Activated gamma-delta T cell (primary cell): ENCODE measurements at places on chromosomes 3 and 15.

DNA sequence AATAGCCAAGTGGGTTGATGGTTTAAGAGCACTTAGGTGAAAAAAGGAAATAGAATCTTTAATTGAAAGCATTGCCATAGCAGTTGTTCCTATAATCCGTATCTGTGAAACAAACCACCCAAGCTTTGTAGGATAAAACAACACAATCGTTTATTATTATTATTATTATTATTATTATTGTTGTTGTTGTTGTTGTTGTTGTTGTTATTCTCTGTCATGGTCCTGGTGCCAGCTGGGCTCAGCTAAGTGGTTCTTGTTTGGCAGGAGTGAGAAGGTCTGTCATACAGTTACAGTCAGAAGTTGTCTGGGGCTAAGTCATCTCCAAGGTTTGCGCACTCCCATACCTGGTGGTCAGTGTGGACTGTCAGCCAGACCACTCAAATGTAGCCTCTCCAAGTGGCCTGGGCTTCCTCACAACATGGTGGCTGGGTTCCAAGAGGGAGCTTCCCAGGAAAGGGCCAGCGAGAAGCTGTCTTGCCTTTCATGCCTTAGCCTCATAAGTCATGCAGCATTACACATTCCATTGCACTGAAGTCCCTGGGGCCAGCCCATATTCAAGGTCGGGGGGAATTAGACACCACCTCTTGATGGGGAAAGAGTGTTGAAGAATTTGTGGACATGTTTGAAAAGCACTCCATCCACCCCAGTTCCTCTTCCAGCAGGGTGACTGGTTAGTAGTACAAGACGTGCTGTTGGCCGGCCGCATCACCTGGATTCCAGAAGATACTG lies 54.3 kb upstream of the FGD5 start:
- no peak for DNase-seq

DNA sequence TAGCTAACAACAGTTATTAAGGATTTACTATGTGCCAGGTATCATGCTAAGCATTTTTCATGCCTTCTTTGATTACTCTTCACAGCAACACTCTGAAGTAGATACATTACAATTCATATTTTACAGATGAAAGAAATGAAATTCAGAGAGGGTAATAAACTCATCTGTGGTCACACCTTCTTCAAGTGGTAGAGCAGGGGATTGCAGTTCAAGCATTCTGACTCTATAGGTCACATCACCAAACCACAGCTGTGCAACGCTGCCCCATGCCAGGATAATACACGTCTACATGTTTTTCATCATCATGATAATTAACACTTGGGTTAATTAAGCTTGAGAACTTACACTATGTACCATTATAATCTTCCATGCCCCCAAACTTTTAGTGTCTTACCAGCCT lies 98.5 kb downstream of the LRRC3B start:
- DNase-seq = no peak

DNA sequence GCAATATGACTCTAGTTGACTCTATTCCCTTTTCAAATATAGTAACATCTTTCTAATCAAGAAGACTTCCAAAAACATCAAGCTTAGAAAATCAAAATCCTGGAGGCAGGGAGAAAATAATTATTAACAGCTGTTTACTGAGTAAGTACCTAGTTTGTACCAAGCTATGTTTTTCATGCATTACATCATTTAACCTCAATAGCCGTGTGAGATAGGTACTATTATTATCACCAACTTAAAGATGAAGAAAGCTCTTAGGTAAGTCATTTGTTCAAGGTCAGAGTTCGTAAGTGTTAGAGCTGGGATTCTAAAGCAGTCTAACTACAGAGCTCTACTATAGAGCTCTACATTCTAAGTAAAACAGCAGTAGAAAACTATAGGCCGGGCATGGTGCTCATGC lies 41.6 kb downstream of the GSK3B start:
- DNase-seq = no peak

DNA sequence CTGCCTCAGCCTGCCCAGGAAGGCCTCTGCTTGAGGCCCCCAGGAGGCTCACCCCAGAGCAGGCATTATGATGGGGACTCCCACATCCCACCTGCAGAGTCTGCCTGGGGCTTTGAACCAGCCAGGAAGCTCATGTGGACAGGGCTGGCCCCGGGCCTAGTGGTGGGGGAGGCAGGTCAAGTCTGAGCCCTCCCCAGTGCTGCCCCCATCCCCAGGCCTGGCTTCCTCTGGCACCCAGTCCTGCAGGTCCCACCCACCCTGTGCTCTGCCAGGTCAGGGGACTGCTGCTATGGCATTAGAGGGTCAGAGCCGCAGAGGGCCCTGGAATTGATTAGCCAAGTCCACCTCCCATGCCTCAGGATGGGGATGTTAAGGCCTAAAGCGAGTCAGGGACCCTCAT lies 17.6 kb upstream of the VPS33B start:
- no peak for DNase-seq

- no peak for DNase-seq
Observed at GRCh38 chr3:126159476-126159875, 20.9 kb downstream of the ALDH1L1 start.

DNA sequence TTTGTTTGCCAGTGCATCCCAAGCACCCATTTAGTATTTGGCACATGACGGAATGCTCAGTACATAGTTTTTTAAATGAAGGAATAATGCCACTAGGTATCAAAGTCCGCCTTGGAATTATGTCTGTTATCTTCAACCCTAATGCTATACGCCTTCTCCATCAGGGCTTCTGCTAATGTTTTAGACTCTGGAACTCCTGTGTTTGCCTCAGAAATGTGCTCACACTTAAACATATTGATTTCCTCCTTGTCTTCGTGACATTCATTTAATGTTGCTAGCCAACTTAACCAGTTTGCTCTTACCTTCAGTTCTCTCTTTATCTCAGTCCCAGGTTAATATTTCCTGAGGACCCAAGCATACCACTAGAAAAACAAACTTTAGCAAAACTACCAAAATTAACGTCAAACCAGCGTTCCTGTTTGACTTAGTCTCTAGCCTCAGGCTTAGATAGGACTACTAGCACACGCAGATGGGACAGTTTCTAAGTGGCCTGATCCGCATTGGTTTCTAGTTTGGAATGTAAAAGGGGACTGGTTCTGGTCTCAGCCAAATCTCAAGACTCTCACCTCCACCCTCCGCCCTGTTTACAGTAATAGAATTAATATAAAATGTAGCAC lies 81.4 kb downstream of the IL1RAP start:
- no peak for DNase-seq

- DNase-seq = no peak
Observed at GRCh38 chr3:36823806-36824205, 59.5 kb upstream of the DCLK3 start.

DNA sequence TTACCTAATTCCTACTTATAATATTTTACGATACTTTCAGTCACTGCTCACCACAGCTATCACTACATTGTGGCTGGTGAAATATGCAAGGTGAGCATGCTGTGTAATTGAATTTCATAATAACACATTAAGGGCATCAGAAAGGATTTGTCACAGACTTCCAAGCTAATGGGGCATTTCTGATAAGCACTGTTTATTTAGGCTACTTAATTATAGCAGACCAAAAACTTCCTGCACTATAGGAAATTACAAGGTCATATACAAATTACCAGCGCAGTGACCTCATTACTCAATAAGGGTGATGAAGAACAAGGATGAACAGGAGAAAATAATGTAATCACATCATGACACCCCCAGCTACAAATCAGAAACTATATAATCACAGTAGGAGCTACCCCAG lies 88.6 kb upstream of the FAM3D start:
- no peak for DNase-seq

DNA sequence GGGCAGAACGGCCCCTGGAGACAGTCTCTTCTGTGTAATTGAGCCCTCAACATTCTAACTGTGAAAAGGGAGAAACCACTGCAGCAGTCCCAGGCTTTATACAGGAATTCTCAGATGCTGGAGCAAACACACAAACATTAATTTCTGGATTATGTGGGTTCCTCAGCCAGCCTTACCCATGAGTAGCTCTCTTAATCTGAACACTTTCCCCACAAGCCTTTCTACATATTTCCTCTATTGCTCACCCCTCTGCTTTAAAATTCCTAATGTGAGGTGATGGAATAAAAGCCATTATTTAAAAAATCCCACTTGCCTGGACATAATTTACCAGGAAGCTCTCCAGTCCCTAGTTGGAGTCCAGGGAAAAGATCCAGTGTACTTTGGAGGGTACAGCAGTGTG lies 139.0 kb downstream of the CTNNB1 start:
- DNase-seq = no peak

DNA sequence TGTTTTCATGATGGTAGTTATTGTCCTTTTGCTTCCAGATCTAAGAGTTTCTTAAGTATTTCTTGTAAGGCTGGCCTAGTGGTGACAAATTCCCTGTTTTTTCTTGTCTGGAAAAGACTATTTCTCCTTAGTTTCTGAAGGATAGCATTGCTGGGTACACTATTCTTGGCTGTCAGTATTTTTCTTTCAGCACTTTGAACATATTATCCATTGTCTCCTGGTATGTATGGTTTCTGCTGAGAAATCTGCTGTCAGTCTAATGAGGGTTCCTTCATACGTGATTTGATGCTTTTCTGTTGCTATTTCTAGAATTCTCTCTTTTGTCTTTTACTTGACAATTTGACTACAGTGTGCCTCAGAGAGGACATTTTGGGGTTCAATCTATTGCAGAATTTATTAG lies 134.3 kb downstream of the CGGBP1 start:
- DNase-seq = no peak
